Prostate gland (tissue), 2 donors: ENCODE measurements at places on chromosomes 1 and 21. TPM values are rescaled to one million over a fixed set of nuclear protein-coding genes. Genes with fewer than 3 reads are reported as not detected.

DNA sequence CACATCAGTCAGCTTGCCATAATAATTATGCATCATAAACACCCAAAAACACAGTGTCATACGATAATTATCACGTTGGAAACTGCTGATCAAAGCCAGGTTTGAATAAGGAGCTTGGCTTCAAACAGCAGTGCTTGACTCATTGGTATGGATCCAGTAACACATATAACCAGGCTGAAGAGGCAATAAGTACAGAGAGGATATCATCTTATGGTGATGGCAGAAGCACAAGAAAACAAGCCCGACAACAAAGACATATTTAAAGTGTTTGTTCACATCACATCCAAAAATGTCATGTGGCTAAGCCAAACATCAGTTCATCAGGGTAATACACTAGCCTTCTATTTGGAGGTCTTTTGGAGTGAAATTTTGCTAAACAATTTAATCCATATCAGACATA is 389.7 kb downstream of the NCAM2 start:
- H3K36me3 ChIP-seq, result no peaks in the 10 kb centered on the region
- DNase-seq, result no peak
- H3K4me3 ChIP-seq, result no peak overlapping the region
- no peaks in the 10 kb centered on the region for H3K4me1 ChIP-seq

DNA sequence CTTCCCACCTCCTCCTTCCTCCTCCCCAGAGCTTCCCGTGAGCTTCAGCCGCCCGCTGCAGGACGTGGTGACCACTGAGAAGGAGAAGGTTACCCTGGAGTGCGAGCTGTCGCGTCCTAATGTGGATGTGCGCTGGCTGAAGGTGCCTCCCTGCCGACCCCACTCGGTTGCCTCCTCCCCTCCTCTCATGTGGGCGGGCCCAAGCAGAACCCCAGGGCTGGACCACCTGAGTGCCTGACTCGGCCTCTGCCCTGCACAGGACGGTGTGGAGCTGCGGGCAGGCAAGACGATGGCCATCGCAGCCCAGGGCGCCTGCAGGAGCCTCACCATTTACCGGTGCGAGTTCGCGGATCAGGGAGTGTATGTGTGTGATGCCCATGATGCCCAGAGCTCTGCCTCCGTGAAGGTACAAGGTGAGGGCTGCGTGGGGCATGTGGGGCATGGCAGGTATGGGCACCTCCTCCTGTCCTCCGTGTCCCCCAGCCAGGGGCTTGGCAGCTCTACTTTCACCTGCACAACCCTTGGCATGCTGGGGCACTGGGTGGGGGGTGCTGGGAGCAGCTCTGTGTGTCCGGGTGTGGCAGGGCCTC is 69.2 kb downstream of the OBSCN start:
- H3K4me1 ChIP-seq, result no peaks in the 10 kb centered on the region
- no peak overlapping the region for H3K4me3 ChIP-seq
- no peaks in the 10 kb centered on the region for H3K36me3 ChIP-seq
- H3K27me3 ChIP-seq, result no peaks in the 10 kb centered on the region
- DNase-seq, result no peak
- no peak overlapping the region for H3K27ac ChIP-seq

DNASE2B gene
- total RNA-seq, result 8.6 TPM

TMPRSS3 gene
- total RNA-seq, result 0.27 TPM

RGS13 gene
- not detected for total RNA-seq

GPR137B gene
- total RNA-seq, result 33.7 TPM

- DNase-seq, result peak; percentile 51
- H3K27me3 ChIP-seq, result no peaks in the 10 kb centered on the region
- no peaks in the 10 kb centered on the region for H3K36me3 ChIP-seq
- no peak overlapping the region for H3K27ac ChIP-seq
- H3K4me1 ChIP-seq, result no peaks in the 10 kb centered on the region
These were observed 90.0 kb downstream of the GRIK1 start for GRCh38 chr21:29849735-29850176.

DNA sequence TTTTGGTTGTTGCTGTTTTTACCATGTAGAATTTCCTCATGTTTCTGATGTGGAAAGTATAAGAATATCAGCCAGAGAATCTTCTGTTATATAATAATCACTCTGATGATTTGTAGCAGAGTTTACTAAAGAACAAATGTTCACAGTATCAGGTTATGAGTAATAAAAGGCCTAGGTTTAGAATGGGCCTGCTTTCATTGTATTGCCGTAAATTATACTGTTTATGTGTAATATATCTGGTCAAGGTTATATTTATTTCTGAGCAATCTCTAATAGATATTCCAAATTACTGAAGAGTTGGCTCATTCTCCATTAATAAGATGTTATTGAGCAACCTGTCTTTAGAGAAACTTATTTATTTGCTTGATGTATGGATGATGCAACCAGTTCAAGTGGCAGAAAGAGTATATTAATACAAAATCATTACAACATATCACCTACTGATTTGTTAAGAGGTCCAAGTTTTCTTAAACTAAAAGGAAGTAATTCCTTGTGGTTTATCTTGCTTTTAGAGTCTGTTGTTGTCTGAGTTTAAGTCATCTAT is 649.4 kb upstream of the CXADR start:
- no peaks in the 10 kb centered on the region for H3K4me1 ChIP-seq
- no peaks in the 10 kb centered on the region for H3K27me3 ChIP-seq
- no peak overlapping the region for H3K4me3 ChIP-seq
- DNase-seq, result no peak
- no peaks in the 10 kb centered on the region for H3K36me3 ChIP-seq

DNA sequence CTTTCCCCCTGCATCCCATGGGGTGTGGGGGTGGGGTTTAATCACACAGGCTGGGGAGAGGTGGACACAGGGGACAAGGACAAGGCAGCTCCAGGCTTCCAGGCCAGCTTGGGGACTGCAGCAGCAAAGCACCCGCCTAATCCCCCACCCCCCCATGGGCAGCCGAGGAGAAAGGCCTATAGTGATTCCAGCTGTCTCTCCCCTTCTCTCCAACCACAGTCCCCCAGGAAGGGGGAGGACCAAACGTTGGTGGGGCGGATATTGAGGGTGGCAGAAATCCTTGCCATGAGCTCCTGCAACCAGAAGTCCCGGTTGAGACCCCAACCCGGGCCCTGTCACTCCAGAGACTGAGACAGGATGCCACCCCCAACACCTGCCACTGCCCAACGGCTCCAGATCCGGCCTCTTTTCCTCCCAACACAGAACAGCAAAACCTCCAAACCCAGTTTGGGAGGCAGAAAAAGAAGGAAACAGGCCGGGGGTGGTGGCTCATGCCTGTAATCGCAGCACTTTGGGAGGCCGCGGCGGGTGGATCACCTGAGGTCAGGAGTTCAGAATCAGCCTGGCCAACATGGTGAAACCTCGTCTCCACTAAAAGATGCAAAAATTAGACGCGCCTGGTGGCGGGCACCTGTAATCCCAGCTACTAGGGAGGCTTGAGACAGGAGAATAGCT is 1.7 kb downstream of the EPHA2 start:
- peak overlapping the region; percentile 76 for H3K27ac ChIP-seq
- H3K4me1 ChIP-seq, result no peaks in the 10 kb centered on the region
- H3K4me3 ChIP-seq, result peak overlapping the region; percentile 50
- no peaks in the 10 kb centered on the region for H3K27me3 ChIP-seq
- H3K36me3 ChIP-seq, result no peaks in the 10 kb centered on the region

DNA sequence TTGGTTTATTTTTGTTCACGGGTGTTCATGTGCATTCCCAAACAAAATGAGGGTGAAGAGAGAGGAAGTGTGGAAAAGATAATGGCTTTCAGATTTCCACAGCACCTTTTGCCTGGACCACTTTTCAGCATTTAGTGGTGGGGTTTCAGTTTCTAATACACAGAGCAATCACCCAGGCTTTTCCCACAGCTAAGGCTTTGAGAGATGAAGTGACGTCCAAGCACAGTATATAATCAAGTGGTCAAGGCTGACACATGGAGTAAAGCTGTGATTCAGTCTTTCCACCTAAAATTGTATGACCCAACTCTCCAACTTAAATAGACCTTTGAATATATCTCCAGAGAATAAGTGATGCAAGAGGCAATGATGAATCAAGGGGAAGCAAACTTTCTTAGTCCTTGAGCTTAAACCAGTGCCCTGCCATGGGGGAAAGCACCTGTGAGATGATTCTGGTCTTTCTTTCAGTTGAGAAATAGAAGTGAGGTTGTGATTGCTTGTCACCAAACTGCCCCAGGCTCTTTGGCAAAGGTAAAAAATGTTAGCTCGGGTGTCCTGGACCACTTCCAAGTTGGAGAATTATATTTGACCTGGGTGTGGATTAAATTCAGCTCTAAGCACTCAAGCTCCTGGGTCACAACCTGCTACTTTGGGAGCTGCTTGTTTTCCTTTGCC is 2.4 kb upstream of the PIK3R3 start:
- no peaks in the 10 kb centered on the region for H3K36me3 ChIP-seq
- no peak overlapping the region for H3K4me3 ChIP-seq
- H3K27me3 ChIP-seq, result no peaks in the 10 kb centered on the region
- DNase-seq, result peak; percentile 59
- no peak overlapping the region for H3K27ac ChIP-seq

DNA sequence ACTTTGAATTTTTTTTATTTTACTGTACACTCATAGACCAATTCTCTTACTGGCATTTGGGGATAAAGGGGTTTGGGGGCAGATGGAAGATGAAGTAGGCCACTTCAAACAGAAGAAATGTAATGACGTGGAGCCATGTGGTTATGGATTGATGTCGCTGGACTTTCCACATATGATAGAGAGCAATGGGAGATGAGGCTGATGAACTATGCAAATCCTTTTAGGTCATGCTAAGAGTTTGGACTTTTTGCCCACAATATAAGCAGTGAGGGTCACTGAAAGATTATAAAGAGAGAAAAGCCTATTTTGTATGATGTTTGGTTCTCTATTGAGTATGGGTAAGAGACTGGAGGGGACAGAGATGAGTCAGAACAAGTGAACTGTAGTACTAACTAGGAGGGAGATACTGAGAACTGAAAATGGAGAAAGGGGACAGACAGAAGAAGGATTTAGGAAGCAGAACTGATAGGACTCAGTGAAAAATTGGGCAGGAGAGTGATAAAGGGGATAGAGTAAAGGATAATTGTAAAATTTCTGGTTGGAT is 9.2 kb downstream of the C1orf21 start:
- H3K36me3 ChIP-seq, result no peaks in the 10 kb centered on the region
- DNase-seq, result no peak
- H3K27ac ChIP-seq, result no peak overlapping the region
- no peak overlapping the region for H3K4me3 ChIP-seq
- H3K27me3 ChIP-seq, result no peaks in the 10 kb centered on the region

- no peak for DNase-seq
- H3K27me3 ChIP-seq, result peaks cover 2% of the 10 kb centered on the region
- H3K27ac ChIP-seq, result no peak overlapping the region
- H3K4me1 ChIP-seq, result no peaks in the 10 kb centered on the region
These were observed 17.5 kb downstream of the SMIM12 start for GRCh38 chr1:34842073-34842472.

GRCh38 chr1:241253471-241253870 is 103.5 kb downstream of the RGS7 start:
- no peak overlapping the region for H3K27ac ChIP-seq
- H3K27me3 ChIP-seq, result no peaks in the 10 kb centered on the region
- H3K4me3 ChIP-seq, result no peak overlapping the region

STYXL2 gene
- 1.5 TPM for total RNA-seq

SPOCD1 gene
- total RNA-seq, result not detected

- no peak overlapping the region for H3K4me3 ChIP-seq
- no peak overlapping the region for H3K27ac ChIP-seq
- no peaks in the 10 kb centered on the region for H3K27me3 ChIP-seq
- no peaks in the 10 kb centered on the region for H3K4me1 ChIP-seq
- no peak for DNase-seq
These were observed 410.1 kb downstream of the BRINP3 start for GRCh38 chr1:190067592-190067991.

EPHA10 gene
- 0.73 TPM for total RNA-seq

DNA sequence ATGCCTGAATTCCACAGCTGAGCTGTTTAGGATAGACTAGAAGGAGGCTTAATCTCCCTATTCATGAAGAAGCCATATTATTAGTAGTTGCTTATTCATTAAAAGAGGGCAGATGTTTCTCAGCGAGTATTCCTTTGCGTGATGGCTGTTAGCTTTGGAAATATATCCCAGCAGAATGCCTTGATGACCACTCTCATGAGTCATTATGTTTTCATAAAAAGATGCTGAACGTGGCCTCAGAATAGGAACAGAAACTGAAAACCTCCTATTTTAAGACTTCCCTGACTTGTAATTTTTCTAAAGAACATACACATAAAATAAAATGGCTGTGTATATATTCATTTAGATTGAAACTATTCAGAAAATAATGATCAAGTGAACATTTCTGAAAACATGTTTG is 9.6 kb upstream of the PLA2G4A start:
- no peaks in the 10 kb centered on the region for H3K36me3 ChIP-seq
- no peak for DNase-seq
- no peaks in the 10 kb centered on the region for H3K4me1 ChIP-seq
- H3K4me3 ChIP-seq, result no peak overlapping the region
- no peaks in the 10 kb centered on the region for H3K27me3 ChIP-seq

DNA sequence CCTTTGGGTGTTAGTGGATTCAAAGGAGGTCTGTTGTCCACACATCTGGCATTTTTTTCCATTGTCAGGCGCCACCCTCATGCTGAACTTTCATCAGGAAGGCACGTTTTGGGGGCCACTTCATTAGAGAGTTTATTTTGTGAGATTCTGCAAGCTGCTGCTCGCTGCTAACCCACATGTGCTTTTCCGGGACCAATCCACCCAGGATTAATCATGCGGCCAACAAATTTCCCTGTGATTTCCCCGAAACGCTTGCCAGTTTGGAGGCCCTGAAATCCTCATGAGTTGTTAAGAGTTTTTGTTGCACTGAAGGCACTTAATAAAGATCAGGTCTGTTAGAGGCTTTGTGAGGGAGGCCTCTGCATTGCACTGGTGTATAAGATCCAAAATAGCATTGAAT is 2.4 kb downstream of the PDPN start:
- H3K4me1 ChIP-seq, result no peaks in the 10 kb centered on the region
- H3K36me3 ChIP-seq, result no peaks in the 10 kb centered on the region
- H3K27ac ChIP-seq, result peak overlapping the region; percentile 48
- no peak overlapping the region for H3K4me3 ChIP-seq

DNA sequence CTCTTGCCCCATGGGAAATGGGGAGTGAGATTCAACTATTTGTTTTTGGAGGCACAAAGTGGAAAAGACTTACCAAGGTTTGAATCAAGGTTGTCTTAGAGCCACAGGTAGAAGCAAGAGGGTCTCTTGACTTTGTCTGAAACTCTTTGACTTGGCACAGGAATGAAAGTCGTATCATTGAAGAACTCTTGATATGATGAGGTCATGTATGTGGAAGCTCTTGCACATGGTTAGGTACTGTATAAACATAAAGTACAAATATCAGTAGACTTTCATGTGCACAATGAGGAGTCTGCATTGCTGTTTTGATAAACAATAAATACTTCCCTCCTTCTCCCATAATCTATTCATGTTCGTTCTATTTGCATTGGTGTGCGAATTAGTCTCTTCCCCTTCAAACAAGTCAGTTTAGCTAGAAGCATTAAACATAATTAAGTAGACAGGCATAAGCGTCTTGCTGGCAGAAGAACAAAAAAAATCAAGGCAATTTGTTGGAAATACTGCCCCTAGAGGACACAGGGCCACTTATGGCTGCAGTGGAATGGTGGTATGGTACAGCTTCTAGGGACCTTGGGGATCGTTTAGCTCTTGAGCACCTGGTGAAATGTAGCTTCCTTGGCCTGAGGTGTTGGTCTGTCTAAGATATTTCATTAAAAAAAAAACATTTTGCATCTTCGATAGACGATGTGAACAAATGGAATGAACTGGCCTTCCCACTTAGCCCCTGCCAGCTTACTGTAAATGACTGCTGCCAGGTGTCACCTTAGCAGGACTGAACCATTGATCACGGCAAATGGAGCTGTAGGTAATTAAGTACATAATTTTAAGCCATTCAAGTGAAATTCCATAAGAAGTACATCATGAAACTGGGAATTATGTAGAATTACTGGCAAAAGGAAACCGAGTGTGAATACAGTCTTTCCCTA is 218.0 kb upstream of the GALNT2 start:
- H3K27me3 ChIP-seq, result no peaks in the 10 kb centered on the region
- no peak overlapping the region for H3K4me3 ChIP-seq
- H3K36me3 ChIP-seq, result no peaks in the 10 kb centered on the region
